Stimulated activated CD8-positive, alpha-beta memory T cell treated with anti-CD3 and anti-CD28 coated beads, Interleukin-15, amount 100 ng/mL, for 1 hour (primary cell): ENCODE measurements at places on chromosomes 1 and 21.

- no peak for DNase-seq
These were observed 39.1 kb upstream of the TRAPPC10 start for GRCh38 chr21:43972850-43973633.

DNA sequence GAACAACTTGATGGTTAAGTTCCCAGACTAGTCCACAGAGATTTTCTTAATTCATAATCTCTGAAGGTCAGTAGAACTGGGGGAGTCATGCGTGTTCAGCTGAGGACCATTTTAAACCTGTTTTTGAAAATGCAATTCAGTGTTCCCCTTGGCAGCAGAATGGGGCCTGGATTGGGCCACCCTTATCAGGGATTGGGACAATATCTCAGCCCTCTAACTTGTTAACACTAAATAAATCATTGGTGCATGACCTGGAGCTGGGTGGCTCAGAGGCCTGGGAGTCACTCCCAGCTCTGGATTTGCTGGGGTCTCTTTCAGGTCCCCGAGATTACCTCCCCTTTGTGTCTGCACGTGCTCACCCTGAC lies 55.3 kb downstream of the MRPS6 start:
- no peak for DNase-seq

DNA sequence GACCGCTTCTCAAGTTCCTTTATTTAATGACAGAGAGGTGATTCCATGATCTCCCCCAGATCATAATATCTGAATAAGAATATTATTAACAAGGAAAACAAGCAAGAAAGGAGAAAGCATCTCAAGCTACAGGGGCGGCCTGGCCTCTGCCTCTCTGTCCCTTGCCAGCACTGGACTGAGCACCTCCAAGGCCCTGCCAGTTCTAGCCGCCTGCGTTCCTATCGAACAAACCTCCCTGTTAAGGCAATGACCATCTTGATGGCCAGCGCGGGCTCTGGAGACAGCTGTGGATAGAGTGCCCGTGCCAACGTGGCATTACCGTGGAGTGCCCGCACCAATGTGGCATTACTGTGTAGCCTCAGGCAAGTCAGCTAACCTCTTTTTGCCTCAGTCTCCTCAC lies 84.8 kb downstream of the NPHP4 start:
- no peak for DNase-seq

GRCh38 chr1:201245082-201245481 lies 38.2 kb upstream of the PKP1 start:
- DNase-seq: no peak

- DNase-seq: no peak
These were observed 17.9 kb upstream of the PWP2 start for GRCh38 chr21:44089001-44089911.

DNA sequence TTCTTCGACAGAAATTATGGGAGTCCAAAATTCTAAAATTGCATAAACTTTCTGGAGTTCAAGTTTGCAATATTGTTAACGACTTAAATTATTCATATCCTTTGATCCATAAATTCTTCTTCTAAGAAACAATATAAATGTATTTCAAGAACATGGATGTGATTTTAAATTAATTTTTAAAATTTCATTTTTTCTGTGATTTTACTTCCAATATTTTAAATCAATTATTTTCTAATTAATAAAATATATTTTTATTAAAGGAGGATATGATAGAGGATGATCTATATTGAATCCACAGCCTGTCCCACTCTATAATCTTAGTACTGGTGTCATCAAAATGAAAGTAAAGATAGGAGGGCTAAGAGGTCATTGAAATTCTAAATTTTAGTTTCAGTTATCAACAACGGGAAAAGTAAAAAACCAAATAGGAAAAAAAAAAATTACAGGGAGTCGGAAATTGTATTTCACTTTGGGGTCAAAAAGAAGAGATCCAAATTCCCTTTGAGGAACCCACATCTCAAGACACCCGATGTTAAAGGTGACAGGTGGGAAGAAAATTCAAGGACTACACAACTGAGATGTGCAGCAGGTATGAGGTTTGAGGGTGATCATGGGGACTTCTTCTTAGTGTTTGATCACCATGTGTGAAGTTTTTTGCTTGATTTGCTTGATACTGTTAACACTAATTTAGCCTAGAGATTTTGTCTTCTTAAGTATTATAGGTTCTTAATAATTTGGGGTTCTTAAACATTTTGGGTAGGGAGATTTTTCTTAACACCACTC lies 154.8 kb upstream of the RGS18 start:
- no peak for DNase-seq

DNA sequence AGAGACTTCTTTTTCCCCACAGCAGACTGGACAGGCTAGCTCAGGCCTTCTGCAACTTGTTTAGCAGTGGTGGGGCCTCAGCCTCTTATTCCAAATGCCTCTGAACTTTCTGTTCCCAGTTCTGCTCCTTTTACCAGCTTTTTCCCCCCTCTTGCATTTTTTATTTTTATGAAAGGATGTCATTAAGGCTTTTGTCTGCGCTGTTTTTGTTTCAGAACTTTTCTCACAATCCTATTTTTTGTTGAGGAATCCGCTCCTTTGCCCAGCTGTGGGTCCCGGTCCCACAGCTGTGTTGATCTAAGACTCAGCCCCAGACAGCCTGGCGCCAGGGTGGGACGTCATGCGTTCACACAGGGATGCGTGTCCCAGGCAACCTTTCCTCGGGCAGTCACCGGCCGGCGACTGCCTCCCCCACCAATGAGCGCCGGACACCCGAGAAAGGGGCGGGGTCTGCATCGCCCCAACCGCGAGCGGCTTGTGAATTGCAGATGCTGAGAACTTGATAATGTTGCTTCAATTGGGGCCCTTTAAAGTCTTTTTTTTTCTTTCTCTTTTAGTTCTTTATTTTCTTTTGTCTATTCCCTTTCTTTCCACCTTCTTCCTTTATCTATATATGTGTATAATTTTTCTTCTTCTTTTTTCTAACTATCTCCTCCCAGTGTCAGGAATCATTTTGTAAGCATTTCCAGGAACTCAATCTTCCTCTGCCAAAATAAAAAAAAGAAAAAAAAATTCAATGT lies 3.0 kb upstream of the ID3 start:
- no peak for DNase-seq

- DNase-seq: no peak
These were observed 2.5 kb downstream of the RHOC start for GRCh38 chr1:112704391-112704933.
